Activated T-cell treated with anti-CD3 and anti-CD28 coated beads for 4 hours (primary cell): ENCODE measurements at places on chromosomes 7 and 10.

- no peak for DNase-seq
Measured at GRCh38 chr10:24951201-24952142, 934 bp downstream of the PRTFDC1 start.

DNA sequence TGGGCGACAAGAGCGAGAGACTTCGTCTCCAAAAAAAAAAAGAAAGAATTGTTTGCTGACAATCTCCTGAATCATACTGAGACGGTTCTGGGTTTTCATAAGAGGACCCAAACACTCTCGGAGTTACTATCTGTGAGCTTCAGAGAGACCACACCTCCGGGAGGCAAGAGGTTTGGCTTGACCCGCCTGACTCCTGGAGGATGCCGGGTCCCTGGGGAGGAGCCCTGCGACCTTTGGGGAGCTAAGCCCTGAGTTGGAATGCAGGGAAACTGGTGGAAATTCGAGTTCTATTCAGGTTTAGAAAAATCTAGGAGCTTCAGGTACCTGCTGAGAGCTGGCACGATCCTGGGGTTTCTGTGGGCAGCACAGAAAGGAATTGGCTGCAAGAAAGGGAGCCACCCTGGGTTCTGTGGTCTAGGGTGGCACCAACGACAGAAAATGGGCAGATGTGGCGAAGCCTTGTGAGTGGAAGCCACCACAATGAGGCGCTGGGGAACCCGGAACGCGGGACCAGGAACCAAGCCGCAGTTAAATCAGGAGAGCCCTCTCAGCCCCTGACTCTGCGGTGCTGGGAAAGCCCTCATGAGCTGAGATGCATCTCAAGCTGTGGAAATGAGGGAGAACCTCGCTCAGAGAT is 21.9 kb upstream of the GATAD1 start:
- no peak for DNase-seq

GRCh38 chr7:79786187-79786586 is 332.7 kb upstream of the MAGI2 start:
- DNase-seq, result no peak

GRCh38 chr10:108783897-108784296 is 1139.4 kb downstream of the XPNPEP1 start:
- DNase-seq, result no peak

- DNase-seq, result no peak
Measured at GRCh38 chr10:107919626-107920235, 755.2 kb upstream of the SORCS1 start.

DNA sequence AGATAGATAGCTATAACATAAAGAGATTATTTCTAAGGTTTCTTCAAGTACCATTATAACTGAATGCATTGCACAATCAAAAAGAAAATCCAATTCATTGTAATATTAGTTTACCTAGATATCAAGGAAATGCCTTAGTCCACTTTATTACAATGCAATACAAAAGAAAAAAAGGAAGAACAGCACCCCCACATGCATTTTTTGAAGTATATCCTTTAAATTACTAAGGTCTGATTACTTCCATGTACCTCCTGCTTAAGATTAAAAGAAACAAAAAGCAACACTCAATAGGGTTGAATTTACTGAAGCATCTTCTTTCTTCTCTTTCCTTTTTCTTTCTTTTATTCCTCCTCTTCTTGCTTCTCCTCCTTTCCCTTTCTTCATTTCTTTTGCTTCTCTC is 973.8 kb upstream of the LRRTM3 start:
- DNase-seq, result no peak

- no peak for DNase-seq
Measured at GRCh38 chr10:133405844-133406527, 12.0 kb downstream of the MTG1 start.

- no peak for DNase-seq
Measured at GRCh38 chr7:22356010-22356691, 803 bp downstream of the RAPGEF5 start.

DNA sequence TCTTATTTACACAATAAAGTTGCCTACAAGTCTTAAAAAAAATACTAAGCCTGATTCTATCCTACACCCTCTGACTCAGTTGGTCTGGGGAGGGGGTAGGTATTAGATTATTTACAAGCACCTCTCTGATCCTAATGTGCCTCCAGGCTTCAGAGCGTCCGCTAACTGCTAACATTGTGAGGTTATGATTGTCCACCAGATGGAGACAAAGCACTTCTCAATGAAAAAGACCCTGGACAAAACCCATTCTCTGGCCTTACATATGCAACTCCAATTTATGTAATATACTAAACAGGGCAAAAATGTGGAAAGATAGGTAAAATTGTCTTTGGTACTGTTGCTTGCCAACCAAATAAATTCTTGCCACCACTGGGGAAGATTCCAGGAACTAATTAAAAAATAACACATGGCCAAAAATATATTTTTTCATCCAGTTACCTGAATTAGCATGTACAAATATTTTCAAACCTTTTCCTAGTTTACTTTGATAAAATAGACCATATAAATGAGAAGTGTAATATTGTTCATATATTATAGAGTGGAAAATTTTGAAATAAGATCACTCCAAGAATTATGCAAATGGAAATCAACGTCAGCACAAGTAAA is 92.4 kb downstream of the KIF20B start:
- peak; percentile 11 for DNase-seq

GRCh38 chr10:71233482-71233892 is 21.1 kb downstream of the UNC5B start:
- no peak for DNase-seq

- DNase-seq, result no peak
Measured at GRCh38 chr10:58647376-58648112, 134.9 kb downstream of the BICC1 start.

DNA sequence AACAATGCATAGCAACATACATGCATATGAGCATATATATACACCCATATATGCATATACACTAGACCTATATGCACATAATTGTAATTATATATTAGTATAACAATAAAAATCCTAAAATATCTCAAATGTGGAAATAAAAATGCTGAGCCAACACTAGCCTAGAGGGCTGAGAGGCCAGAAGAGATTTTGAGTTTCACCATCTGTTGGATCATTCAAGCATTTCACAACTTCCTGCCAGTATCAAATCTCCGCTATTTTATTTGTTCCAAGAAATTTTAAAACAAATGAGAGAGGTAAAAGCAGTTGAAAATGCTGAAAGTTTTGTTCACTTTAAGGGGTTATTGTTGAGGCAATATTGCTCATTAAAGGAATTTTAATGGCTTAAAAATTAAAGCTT is 187.0 kb downstream of the PCDH15 start:
- no peak for DNase-seq

GRCh38 chr7:105794741-105795729 is 81.4 kb downstream of the ATXN7L1 start:
- no peak for DNase-seq

- DNase-seq, result no peak
Measured at GRCh38 chr10:21494191-21495001, 31.1 kb downstream of the SKIDA1 start.

DNA sequence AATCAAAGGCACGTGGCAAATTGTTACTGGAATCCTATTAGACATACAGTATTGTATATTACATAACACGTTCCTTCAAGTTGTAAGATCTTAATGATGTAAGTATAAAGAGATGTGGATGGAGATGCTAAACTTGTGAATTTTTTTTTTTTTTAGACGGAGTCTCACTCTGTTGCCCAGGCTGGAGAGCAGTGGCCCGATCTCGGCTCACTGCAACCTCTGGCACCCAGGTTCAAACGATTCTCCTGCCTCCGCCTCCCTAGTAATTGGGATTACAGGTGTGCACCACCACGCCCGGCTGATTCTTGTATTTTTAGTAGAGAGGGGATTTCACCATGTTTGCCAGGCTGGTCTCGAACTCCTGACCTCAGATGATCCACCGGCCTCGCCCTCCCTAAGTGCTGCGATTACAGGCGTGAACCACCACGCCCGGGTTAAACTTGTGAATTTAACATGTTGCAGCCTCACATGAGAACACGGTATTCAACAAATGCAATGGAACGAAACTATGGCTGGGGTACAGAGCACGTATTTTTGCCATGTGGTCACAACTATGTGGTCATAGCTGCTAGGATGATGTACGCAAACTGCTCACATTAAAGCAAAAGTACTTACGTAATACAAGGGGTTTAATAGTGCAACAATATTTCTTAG is 818 bp upstream of the SUPV3L1 start:
- DNase-seq, result peak; percentile 11

DNA sequence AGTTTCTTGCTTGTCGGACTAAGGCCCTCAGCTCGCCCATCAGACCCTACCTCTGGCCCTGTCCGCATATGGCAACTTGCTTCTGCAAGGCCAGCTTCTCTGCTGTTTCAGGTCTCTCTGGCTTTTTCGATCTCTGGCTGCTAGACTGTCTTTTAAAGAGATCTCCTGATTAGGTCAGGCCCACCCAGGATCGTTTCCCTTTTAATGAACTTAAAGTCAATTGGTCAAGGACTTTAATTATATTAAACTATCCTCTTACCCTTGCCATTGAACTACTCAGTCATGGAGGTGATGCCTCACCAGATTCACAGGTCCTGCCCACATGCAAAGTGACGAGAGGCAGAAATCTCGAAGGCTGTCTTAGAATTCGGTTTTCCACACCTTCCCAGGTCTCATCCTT is 670.9 kb downstream of the GATA3 start:
- no peak for DNase-seq

GRCh38 chr7:84144480-84144879 is 50.1 kb downstream of the SEMA3A start:
- no peak for DNase-seq

DNA sequence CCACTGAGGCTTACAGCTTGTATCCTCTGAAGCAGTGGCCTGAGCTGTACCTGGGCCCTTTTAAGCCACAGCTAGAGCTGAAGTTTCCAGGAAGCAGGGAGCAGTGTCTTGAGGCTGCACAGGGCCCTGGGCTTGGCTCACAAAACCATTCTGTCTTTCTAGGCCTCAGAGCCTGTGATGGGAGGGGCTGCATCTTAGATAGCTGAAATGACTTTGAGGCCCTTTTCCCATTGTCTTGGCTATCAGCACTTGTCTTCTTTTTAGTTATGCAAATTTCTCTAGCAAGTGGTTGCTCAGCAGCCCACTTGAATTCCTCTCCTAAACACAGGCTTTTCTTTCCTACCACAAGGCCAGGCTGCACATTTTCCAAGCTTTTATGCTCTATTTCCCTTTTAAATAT is 864.2 kb downstream of the REEP3 start:
- no peak for DNase-seq

DNA sequence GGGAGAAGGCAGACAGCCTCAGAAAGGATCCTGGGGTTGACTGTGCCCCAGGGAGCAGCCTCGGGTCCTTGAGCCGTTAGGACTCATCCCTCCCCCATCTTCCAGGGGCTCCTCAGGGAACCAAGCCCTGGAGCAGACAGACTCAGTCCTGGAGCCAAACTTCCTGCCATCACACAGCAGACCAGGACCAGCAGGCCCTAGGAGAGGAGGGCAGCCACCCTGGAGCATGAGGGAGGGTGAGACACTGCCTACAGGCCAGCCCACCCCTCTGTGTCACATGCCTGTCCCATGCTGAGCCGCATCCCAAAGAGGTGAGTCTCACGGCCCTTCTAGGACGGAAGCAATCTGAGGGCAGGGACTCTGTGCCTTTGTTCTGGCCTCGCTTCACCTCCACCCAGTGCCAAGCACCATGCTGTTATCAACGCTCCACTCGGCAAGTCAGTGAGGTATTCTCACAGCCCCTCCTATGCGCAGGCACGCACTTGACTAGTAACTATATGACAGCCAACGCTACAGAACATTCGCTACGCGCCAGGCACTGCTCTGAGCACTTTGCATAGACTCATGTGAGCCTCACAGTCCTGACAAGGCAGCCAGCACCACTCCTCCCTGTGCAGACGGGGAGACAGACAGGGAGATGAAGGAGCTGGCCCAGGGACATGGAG is 19.1 kb downstream of the MAD1L1 start:
- DNase-seq, result no peak

GRCh38 chr7:24828891-24829661 is 71.8 kb upstream of the GSDME start:
- no peak for DNase-seq

- no peak for DNase-seq
Measured at GRCh38 chr7:30521532-30521931, 16.9 kb upstream of the GGCT start.
